ENCODE measurements at places on chromosomes 13 and 19. TPM values are rescaled to one million over a fixed set of nuclear protein-coding genes. Genes with fewer than 3 reads are reported as not detected.
A peak's percentile ranks its signal among the peaks of the same experiment; 100 is the strongest.

GRCh38 chr13:98743377-98743776, 9.1 kb downstream of the SLC15A1 start:
- DNase-seq: no peak
- no peak overlapping the region for H3K4me3 ChIP-seq
- H3K27me3 ChIP-seq: no peaks in the 10 kb centered on the region

DNA sequence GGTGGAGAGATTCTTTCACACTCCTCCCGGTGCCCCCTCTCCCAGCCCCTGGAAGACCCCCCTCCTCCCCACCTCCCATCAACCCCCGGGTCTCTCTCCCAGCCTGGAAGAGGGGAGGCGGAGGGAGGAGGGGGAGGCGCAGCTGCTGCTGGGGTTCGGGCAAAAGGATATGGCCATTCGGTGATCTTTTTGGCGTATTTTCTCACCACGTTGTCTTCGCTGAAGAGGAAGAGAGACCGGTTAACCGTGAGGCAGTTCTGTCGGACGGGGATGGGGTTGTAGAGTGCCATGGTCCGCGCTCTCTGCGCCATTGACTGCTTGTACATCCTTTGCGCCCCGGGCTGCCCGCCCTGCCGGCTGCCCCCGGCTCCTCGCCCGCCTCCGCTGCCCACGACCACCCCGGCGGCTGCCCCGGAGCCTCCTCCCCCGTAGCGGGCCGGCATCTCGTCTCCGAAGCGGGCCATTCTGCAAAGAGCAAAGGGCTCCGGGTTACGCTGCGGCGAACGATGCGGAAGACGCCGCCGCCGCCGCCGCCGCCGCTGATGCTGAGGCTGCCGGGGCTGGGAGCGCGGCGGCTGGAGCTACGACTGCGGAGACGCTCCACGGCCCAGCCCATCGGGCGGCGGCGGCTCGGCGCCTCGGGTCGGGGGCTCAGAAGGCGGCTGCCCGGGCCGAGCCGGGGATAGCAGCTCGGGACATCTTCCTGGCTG, 363 bp downstream of the CACNA1A start:
- peak; percentile 10 for DNase-seq
- H3K27me3 ChIP-seq: peaks cover 30% of the 10 kb centered on the region
- no peaks in the 10 kb centered on the region for H3K4me1 ChIP-seq
- no peak overlapping the region for H3K4me3 ChIP-seq
- H3K27ac ChIP-seq: no peak overlapping the region

DNA sequence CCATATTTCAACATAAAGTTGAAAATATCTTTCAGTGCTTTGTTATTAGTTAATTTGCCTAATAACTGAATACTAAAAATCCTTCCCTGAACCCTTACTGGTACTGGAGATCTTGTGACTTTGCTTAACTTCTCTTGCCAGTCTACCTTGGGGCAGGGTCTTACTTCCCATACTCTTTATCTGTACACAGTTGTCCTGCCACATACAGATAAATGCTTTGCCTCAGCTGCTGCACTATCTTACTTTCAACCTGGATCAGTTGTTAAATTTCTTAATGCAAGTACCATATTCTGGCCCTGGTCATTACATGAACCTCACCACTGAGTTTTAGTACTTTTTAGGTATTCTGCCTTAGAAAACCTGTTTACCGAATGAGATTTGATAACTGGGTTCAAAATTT, 107.6 kb downstream of the PIBF1 start:
- no peaks in the 10 kb centered on the region for H3K4me1 ChIP-seq
- H3K27ac ChIP-seq: no peak overlapping the region
- no peaks in the 10 kb centered on the region for H3K36me3 ChIP-seq
- H3K4me3 ChIP-seq: no peak overlapping the region
- no peaks in the 10 kb centered on the region for H3K27me3 ChIP-seq

Gene LILRA1
- 2.2 TPM for total RNA-seq

Gene FBXO17
- total RNA-seq: 32.3 TPM

DNA sequence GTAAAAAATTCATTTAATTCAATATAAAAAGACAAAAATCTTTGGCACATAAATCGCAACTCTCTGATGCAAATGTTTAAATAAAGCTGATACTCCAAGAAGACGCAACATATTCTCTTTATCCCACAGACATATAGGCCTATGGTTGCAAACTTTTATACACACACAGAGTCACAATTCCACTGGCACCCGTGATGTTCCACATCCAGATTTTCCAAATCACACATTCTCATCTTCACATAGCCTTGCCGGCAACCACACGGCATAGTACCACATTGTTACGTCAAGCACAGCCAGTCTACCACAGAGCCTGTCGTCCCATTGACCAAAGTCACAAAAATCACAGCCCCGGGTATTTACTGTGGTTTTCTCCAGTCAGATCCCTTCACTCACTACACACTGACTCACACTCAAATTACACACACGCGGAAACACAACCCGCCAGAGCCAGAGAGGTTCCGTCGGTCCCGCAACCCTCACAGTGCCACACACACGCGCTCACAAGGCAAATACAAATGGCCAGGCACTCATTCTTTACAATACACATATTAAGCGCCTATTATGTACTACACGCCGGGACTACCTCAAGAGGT, 546 bp upstream of the ZNF546 start:
- no peaks in the 10 kb centered on the region for H3K27me3 ChIP-seq
- DNase-seq: no peak
- H3K36me3 ChIP-seq: no peaks in the 10 kb centered on the region
- peaks cover 16% of the 10 kb centered on the region for H3K4me1 ChIP-seq

- DNase-seq: no peak
- H3K27ac ChIP-seq: no peak overlapping the region
- H3K4me1 ChIP-seq: no peaks in the 10 kb centered on the region
- H3K4me3 ChIP-seq: no peak overlapping the region
Observed at GRCh38 chr19:3114811-3115210, 20.6 kb downstream of the GNA11 start.

Gene SLC27A1
- 21.9 TPM for total RNA-seq
